ENCODE measurements at places on chromosomes 1 and 21.

DNA sequence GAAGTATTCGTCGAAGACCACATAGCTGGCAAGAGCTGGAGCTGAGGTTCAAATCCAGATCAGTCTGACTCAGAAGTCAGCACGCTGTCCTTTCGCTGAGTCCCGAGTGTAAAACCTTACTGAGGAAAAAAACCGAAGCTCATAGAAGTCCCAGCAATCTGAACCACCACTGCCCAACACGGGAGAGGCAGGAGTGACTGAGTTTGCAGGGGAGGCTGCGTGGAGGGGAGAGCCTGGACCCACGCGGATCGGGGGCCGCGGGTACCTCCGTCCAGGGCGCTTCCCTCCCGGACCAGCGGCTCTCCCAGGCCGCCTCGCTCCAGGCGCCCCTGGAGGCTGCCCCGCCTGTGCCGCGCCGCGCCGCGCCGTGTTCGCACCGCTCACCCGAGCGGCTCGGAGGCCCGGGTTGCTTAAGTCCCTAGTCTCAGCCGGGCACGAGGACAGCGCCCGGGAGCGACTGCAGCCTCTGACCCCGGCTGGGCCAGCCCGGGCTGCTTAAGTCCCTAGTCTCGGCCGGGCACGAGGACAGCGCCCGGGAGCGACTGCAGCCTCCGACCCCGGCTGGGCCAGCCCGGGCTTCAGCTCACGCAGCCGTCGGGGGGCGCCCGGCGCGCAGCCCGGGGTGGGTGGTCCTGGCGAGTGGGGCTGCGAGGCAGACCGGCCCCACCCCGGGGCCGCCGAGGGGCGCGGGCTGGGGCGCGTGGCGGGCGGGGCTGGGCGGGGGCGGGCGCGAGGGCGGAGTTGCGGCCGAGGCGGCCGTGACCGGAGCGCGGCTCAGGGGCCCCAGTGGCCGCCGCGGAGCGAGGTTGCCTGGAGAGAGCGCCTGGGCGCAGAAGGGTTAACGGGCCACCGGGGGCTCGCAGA, at the start of gene ADAMTSL4:
ADAMTSL4 (plus strand) TSS at position 777 of the 864 bp plus-strand sequence. CDS start 2,881 bp downstream, outside the sequence.
- DNase-seq, result no peak

GRCh38 chr1:170481000-170481399, 51.0 kb upstream of the GORAB start:
- no peak for DNase-seq

GRCh38 chr1:210685295-210685650, 356.6 kb downstream of the HHAT start:
- DNase-seq, result no peak

DNA sequence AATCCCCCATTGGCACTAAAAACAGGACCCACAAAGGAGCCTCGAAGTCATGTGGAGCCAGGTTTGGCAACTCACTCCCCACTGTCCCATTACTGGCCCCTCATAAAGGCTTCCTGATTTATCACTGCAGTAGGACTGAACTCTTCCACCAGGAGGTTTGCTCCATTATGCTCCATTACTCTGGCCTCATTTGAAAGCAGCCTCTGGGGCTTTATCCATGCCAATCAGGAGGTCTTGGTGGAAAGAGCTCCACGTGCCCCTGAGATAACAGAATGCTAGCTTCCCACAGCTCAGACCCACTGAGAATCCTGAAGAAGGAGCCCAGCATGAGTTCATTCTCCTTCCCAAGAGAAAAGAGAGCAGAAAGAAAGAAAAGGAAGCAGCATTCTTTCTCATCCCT, 76.4 kb downstream of the HIVEP3 start:
- no peak for DNase-seq

GRCh38 chr1:931380-932172, 7.9 kb downstream of the SAMD11 start:
- no peak for DNase-seq

- DNase-seq, result no peak
Observed at GRCh38 chr21:31405604-31406003, 61.5 kb upstream of the TIAM1 start.

GRCh38 chr1:165356876-165357275, 361 bp upstream of the LMX1A start:
- DNase-seq, result no peak

DNA sequence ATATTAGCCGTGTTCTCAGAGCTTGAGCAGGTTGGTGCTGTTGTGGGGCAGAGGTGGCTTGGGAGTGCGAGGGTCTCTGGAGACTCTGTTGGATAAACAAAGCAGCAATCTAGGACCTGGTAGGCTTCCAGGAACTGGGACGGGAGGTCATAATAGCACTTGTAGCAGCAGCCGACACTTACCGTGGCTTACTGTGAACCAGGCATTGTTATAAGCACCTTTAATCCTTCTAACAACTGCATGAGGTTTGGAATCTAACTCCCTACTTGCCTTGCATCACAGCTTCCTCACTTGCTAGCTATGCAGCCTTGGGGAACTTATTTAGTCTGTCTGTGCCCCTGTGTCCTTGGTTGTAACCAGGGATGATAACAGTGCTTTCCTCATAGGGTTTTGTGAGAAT, 94.9 kb downstream of the NAV1 start:
- no peak for DNase-seq

DNA sequence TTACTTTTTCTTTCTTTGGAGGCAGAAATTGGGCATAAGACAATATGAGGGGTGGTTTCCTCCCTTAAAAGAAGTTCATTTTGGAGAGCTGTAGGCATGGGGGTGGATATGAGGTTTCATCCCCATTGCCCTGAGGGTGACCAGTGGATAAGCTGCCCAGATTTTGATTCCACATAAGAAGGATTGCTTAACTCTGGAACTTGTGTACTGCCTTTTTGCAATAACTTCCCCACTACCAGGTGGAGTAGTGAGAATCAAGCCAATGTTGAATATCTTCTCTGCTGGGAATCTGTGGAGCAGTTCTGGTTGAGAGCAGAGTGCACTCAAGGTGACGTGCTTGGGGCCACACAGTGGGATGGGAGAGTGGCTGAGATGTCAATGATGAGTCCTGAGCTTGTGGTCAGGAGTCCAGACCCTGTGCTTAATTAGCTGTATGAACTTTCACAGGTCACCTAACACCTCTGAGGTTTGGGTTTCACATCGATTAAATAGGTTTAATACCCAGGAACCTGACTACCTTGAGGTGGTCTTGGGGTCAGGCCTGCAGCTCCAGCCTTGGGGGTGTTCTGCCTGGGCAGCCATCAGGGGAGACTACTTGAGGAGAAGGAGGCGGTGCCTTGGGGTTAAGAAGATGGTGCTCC, 152.9 kb downstream of the FCRL5 start:
- no peak for DNase-seq

DNA sequence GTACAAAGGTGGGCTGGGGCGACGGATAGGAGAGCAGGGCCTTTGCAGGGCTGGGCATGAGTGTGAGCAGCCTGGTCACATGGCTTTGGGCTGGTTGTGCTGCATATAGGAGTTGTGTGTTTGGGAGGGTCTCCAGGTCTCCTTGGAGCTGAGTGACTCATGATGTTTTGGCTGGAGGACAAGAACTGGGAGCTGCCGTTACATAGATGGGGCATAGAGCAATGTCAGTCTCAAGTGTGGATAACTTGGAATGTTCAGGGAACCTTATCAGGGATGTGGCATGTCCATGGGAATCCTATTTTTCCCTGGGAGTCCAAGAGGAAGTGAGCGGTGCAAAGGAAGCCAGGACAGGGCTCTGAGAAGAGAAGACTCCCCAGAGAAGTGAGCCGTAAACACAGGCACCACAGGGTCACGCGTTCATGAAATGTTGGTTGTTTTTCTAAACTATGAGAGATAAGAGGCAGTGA, 136.4 kb upstream of the KCNE2 start:
- no peak for DNase-seq

- DNase-seq, result no peak
Observed at GRCh38 chr1:29673228-29673500, 436.8 kb downstream of the PTPRU start.

- DNase-seq, result no peak
Observed at GRCh38 chr21:41481191-41481590, 26.8 kb downstream of the TMPRSS2 start.

GRCh38 chr21:45556302-45556644, 14.0 kb upstream of the SLC19A1 start:
- DNase-seq, result no peak

GRCh38 chr1:104322131-104322530, 572.4 kb downstream of the AMY1C start:
- DNase-seq, result no peak

DNA sequence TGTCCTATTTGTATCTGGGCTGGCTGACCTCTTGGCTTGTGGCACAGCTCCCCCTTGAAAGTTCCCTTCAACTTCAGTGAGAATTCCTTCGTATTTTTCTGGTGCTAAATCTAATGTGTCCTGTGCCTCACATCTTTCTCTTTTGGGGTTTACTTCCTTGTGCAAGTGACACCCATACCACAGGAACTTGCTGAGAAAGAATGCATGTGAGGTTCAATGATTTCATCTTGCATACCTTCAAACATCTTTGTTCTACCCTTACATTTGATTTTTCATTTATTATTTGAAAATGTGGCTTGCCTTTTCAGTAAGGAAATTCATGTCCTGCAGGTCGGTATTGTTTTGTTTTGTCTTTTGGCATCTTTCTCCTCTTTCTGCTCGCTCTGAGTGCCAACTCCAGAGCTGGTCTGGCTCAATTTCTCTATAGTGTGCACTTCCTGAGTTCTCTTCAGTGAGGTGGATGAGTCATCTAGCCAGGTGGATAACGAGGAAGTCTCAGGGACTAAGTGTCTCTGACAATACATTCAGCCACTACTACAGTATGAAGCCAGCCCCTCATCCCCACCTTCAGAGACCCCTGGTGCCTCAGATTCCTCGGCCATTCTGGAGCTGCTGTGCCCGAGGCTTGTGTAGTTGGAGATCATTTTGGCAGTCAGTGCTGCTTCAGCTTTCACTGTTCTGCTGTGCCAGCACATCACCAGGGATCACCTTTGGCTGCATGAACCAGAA, 59.5 kb downstream of the RIPK4 start:
- DNase-seq, result no peak

DNA sequence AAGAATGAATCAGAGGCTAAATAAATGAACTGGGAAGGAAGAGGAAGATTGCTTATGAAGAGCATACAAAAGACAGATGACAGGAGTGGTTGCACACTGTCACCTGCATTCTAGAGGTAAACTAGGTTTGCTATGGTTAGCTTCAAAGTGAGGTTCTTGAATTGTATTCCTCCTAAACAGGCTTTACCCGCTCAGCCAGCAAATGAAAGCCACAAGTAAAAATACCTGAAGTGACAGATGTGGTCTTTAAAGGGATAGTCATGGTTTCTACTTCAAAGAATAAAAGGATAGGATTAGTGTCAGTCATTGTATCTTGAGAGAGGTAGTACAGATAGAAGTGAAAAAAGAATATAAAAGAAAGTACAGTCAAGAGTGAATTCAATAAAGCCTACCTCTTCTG, 32.4 kb upstream of the PRDX6 start:
- no peak for DNase-seq

DNA sequence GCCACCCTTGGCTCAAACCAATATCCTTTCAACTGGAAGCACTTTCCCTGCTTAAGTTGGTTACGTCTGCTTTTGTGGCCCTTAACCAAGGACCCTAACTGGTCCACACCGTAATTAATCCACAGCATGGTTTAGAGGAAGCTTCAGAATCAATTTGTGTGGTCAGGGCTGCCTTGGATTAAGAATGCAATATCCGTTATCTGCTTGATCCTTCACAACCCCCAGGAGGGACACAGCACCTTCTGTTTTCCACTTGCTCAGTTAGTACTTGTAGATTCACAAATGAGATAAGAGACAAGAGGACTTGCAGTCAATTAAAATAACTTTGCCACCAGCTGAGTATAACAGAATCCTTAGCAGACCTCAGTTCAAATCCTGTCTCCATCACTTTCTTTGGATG, 56.9 kb upstream of the LRP8 start:
- no peak for DNase-seq

DNA sequence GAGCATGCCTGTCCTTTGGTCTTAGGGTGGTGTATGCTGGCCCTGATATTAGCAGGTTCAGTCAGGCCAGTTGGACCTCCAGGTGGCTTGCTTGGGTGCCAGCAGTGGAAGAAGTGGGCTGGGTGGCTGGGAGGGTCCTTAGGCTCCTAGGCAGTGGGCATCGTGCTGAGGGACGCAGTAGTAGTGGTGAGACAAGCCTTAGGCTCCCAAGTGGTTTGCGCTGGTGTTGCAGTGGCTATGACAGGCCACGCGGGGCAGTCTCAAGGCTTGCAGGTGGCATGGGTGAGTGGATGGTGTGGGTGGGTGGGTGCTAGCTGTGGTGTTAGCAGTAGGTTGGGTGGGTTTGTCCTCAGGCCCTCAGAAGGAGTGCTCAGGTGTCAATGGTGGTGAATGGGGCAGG, 162.3 kb downstream of the FMN2 start:
- DNase-seq, result no peak

Data from GM04504 (cell line).